Fibroblast of skin of left quadriceps (primary cell): ENCODE measurements at places on chromosomes 6 and 20.

GRCh38 chr6:165013701-165014100 lies 295.7 kb downstream of the C6orf118 start:
- no peak for DNase-seq

- peak; percentile 89 for DNase-seq
Measured at GRCh38 chr6:90131614-90132423, 164.8 kb downstream of the BACH2 start.

DNA sequence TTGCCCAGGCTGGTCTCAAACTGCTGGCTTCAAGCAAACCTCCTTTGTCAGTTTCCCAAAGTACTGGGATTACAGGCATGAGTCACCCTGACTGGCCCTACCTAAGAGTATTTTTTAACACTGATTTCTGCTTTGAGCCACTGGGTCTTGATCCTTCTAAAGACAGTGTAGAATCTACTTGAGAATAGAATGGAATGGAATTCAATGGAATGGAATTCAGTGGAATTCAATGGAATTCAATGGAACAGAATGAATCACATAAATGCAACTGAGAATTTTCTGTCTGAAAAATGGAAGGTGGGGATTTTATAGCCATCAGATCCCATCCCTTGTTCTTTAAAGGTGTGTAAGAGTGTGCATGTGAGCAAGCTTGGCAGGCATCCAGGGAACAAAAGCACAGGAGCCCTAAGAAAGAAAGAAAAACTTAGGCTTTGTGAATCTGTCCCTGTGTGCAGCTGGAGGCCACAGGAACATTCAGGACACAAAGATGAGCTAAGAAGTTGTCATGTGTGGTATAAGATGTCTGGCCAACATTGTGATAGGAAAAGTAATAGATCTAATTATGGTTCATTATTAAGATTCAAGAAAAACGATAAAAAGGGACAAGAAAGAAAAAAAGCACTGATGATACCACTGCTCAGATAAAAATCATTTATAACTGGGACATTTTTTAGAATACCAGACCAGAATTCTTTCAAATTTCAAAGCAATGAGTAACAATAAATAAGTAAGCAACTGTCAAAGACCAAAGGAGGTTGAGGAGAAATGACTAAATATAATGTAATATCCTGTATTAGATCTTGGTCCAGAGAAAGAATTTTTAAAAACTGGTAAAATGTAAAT lies 681.0 kb upstream of the GJE1 start:
- DNase-seq, result peak; percentile 50

DNA sequence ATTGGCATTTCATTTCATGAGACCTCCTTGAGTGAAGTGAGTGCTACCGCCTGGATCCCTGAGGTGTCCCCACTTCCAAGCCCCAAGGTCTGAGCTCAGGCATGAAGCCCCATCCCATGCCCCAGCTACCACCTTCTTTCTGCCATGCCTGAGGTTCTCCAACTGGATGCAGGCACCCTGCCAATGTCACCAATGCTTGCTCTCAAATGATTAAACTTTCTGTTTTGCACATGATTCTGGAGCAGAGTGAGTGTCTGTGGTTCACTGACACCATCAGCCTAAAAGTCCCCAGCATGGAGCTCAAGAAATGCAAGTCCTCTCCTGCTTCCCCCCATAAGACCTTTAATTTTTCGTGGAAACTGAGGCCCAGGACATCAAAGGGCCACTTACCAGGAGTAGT lies 43.7 kb upstream of the BPIFA2 start:
- DNase-seq, result no peak

GRCh38 chr6:29631209-29631810 lies 1.7 kb downstream of the GABBR1 start:
- DNase-seq, result no peak

- DNase-seq, result peak; percentile 7
Measured at GRCh38 chr20:43187476-43188233, 2.1 kb downstream of the PTPRT start.

DNA sequence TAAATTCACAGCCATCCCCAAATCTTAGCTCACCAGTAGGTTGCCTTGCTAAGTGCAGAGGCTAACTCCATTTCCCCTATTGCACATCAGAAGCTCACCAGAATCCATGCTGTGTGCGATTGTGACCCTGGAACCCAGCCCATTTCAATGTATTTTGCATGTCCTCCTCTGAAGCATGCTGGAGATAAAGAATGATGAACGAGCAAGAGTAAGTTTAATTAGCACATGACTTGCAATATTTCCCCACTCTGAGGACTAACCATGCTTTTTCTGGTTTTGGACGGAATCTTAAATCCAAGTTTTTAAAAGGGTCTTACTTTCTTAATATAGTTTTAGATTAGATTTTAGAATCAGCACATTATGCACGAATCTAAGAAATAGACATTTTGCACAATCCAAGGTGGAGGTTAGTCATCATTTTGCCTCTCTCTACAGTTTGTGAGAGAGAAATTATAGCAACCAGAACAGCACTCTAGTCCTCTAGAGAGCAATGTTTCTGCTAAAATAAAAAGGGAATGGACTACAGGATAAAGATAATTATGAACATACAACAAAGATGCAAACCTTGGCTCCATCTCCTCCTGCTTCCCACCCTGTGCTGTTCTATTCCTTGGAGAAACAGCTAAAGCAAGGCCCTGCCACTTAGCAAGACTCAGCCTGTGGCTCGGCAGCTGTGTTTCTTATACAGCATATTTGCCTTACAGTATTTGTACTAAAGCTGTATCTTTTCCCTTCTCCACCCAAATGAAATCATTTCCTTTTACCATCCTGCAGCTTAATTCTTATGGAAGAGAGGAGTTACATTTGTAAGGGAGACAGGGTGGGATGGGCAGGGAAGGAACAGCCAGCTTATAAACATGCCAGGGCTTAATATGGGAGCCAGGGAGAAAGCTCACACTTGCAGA lies 24.9 kb upstream of the LAMA4 start:
- DNase-seq, result no peak

DNA sequence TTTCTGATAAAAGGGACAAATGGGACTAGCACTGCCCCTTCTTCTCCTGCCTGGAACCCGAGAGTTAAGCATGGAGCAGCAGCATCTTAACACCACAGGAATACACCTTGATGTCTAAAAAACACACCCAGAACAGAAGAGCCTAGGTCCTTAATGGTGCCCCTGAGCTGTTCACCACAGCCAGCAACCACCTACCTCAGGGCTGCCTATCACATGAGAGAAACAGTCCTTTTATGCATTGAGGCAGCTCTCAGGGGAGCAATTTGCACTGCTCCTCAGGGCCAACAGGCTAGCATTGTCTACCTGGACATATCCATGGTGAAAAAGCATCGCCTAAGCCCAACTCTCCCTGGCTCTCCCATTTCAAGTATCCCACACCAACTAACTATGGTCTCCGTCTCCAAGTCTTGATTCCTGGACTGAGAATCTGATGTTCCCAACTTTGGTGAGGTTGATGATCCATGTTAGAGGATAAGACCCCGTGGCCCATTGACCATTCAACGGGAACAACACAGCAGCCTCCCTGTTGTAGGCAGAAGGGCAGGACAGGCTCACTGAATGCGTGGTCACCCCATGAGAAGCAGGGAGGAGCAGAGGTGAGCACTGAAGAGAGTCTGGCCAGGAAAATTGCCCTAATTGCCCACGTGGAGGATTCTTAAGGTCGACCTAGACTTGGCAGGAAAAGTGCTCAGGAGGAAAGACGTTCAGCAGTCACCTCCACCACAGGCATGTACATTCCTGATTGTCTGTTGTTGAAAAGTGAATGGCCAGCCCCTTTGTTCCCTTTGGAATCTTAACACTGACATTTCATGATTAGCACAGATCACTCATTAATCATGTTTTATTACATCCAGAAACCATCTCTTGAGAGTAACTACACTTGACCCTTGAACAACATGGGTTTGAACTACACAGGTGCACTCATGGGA lies 4.2 kb upstream of the APMAP start:
- no peak for DNase-seq

- no peak for DNase-seq
Measured at GRCh38 chr20:9543214-9543613, 28.8 kb downstream of the LAMP5 start.

DNA sequence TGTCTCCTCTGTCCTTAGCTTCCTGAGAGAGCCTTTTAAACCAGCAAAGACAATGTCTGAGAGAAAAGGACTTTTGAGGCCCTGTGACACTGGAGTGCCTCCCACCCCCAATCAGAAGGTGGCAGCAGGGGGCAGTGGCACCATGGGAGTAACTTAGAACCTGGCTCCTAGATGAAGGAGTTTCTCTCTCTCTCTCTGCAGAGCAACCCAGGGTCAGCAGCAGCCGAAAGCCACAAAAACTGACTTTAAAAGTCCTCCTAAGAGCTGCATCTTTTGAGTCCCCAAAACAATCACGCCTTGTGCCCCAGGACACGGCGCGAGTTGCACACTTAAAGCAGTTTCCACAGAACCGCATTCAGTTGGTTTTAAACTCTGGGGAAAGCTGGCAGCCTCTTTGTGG lies 5.3 kb upstream of the TCP11 start:
- DNase-seq, result no peak

DNA sequence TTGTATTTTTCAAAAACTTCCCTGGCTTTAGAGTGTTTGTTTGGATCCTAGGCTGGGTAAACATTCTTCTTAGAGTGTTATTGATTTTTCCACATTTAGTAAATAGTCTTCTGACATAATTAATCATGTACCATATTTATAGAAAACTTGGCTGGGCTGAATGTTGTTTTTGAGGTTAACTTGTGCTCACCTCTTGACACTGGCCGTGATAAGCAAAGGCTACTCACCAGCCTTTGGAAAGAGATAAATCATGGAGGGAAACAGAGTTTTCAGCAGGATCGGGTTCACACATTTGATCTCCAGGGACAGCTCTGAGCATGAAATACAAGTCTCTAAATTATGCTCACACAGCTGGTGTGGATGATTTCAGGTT lies 6.2 kb upstream of the CD93 start:
- no peak for DNase-seq

DNA sequence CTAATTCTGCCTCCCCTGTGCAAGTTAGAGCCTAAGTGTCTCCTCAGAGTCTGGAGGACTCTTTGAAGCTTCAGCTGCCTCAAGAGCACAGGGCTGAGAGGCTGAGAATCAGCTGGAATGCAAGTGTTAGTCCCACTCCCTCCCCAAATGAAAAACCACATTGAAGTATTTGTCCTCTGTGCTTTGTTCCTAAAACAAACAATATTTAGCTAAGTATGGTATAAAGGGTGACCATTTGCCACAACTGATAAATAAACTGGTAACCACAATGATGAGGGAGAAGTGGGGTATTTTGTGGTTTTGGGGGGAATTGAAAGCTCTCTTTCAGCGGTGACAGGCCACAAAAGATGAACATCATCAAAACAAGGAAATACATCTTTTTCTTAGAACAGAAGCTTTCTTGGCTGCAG lies 91.7 kb upstream of the HDDC2 start:
- DNase-seq, result no peak

- no peak for DNase-seq
Measured at GRCh38 chr20:4509825-4510522, 211.7 kb upstream of the PRND start.

DNA sequence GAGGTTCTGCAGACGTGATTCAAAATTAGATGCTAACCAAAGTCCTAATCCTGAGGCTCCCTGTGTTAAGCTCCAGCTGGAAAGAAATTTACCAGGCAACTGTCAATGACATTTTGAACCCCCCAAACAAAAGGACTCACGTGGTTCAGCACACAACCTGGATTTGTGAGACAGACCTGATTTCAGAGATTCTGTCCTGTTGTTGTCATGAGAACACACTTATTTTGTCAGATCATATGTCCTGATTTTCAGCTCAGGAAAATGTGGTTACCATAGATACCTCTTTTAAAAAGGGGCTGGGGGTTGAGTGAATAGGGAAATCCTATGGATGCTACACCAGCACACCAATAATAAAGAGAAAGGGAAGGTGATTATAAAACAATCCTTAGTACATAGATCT lies 61.6 kb downstream of the MTFR2 start:
- DNase-seq, result no peak

GRCh38 chr20:51715856-51716185 lies 52.4 kb downstream of the ATP9A start:
- no peak for DNase-seq

- DNase-seq, result peak; percentile 77
Measured at GRCh38 chr20:45833030-45833882, at the start of gene SNX21. Gene SNX21, plus strand, starts transcription at chr20:45833799. Its CDS starts 121 bp downstream, at chr20:45833920.

DNA sequence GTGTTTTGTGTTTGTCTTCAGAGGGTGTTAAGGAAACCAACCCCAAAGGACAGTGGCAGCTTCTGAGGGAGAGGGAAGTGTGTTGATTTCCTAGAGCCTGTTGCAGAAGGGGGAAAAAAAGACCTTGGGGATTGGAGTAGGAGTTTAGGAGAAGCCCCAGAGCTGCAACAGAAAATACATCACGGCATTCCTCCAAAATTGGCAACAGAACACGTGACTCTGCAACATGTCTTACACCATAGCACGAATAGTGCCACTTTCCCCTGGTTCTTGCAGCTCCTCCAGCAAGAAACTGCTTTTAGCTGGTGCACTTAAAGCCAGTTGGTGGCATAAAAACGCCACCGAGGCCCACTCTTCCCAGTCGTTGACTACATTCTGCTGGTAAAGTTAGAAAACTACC lies 473.0 kb downstream of the CD83 start:
- no peak for DNase-seq

- DNase-seq, result no peak
Measured at GRCh38 chr6:26089272-26089671, 2.0 kb downstream of the HFE start.

GRCh38 chr6:26550250-26550993 lies 12.3 kb downstream of the HMGN4 start:
- DNase-seq, result no peak

- DNase-seq, result peak; percentile 5
Measured at GRCh38 chr20:11585752-11586352, 331.8 kb upstream of the BTBD3 start.

DNA sequence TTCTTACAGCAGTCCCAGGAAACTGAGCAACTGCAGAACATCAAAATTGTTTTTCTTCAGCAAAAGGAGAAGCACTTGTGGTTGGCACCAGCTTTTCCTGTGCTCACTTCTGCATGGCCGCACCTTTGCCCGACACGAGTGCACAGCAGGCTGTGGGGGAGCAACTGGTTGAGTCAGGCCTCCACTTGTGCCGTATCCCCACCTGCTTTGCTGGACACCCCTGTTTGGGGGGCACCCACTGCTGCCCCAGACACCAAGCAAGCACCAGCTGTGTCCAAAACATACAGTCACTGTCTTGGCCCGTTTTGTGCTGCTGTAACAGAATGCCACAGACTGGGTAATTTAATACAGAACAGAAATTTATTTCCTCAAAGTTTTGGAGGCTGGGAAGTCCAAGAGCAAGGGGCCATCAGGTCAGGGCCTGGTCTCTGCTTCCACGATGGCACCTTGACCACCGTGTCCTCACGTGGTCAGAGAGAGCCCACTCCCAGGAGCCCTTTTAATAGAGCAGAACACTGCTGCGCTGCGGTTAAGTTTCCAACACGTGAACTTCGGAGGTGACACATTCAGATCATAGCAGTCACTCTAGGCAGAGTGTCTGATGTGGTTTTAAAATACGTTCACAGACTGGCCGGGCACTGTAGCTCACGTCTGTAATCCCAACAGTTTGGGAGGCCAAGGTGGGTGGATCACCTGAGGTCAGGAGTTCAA lies 8.7 kb upstream of the GMEB2 start:
- no peak for DNase-seq

GRCh38 chr6:33704215-33705066 lies 7.1 kb downstream of the UQCC2 start:
- no peak for DNase-seq
